ENCODE measurements at places on chromosomes 12 and 14.
A peak's percentile ranks its signal among the peaks of the same experiment; 100 is the strongest.

DNA sequence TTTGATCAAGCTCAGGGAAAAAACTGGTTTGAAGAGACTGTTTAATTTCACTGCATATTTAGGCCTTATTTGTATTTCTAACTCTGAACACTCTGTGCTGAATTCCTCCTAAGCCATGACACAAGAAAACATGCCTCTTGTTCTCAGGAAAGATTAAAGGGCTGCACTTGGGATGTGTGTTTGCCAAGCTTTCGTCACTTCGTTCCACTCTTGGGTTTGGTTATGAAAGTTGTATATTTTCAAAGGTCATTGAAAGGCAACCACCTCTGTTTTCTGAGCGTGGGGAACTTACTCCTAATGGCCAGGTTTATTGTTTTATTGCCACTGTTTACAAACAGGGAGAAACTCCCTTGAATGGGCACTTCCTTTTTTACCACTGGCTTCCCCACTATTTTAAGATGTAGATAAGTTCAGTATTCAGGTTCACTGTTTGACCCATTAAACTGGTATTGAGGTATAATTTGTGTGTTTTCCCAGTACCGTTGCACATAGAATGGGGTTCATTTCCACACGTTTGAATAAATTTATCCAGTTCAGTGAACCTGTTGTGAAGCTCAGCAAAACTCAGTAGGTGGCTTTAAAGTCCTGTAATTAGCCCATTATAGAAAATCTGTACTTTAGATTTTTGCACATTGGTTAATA is 65.3 kb downstream of the NKX2-1 start:
- no peak for DNase-seq

GRCh38 chr14:99854831-99855230 is 61.6 kb downstream of the EML1 start:
- no peak for DNase-seq

GRCh38 chr14:97382616-97383226 is 585.5 kb downstream of the VRK1 start:
- DNase-seq: no peak

GRCh38 chr12:113170926-113171325 is 14.4 kb downstream of the DDX54 start:
- no peak for DNase-seq

DNA sequence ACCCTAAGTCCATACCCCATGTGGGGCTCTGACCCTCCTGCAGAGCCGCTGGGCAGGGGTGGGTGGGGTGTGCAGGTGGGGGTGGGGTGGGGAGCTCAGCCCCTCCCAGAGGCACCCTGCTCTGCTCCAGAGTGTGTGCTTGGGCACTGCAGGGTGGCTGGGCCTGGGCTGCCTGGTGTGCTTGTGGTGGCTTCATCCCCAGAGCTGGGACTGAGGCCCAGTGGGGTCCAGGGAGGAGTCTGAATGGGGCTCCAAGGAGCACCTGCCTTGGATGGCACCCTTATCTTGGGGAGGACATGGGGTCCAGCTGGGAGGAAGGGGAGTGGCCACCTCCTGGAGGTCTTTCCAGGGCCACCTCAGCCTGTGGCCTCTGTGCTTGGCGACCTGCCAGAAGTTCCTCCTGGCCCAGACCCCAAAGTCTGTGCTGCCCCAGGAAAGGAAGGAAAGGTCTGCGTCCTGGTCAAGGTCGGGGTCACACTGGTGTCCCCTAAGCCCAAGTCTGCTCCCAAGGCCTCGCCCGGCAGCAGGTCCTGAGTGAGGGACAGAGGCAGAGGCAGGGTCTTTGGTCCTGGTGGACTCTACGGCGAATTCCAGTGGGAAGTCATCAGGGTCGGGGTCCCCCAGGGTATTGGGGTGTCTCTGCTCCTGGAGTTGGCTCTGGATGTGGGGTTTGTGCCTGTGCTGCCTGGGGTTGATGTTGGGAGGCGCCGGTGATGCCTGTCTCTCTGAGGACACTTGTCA is 373.4 kb downstream of the TMEM121 start:
- DNase-seq: no peak

GRCh38 chr12:123533672-123534643 is at the start of gene RILPL1:
TSS of gene RILPL1 (minus strand) at chr12:123533719. CDS start at chr12:123533482, 237 bp downstream.
- no peak for DNase-seq

DNA sequence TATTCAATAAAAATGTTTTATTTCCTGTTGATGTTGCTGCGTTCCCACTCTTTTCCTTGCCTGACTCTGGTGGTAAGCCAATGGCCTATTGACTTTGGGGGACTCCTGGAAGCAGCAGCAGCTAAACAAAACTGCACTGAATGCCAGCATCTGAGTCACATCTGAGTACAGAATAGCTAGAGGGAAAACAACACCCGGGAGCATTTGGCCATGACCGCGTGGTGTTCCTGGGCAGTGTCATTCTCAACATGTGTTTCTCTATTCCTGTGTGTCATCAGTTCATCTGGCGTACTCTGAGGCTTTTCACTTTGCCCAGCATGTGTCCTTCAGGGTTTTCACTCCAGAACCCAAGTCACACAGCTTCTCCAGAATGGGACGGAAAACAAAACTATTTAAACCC is 238.8 kb downstream of the PAWR start:
- DNase-seq: no peak

DNA sequence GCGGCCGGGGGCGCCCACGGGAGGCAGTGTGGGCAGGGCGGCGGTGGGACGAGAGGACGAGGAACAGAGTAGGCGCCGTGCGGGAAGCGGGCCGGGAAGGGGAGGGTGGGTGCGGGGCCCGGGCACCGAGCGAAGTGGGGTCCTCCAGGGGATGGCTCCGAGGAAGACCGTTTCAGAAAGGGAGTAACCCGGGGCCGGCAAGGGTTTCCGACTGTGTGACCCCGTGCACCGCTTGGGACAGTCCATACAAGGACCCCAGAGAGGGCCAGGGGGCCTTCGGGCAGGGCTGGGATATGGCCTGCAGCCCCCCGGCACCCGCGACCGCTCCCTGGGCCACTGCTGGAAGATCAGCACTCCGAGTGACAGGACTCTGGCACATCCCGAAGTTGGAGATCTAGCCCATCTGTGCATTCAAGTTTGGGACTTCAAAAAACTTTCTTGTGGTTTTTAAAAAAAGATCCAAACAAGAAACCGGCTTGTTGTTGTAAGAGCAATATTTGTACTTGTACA is 448 bp downstream of the TSPAN9 start:
- DNase-seq: no peak

DNA sequence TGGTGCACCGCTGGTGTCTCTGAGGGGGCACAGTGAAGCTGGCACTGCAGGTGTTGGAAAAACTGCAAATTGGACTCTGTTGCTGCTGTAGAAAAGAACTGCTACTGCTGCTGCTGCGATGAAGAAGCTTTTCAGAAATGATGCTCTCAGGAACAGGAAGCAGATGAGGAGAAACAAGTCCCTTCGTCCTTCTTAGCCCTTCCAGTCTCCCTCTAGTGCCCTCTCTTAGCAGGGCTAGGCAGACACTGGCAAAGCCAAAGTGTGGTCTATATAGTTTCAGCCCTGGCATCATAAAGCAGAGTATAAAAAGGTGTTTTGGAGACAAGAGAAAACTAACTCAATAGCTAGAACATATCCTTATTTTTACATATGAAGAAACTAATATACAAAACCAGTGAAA is 174.5 kb downstream of the MYRFL start:
- no peak for DNase-seq

- no peak for DNase-seq
These were observed 119.6 kb downstream of the LRRIQ1 start for GRCh38 chr12:85155791-85156190.

- DNase-seq: no peak
These were observed 95.8 kb downstream of the PRKCH start for GRCh38 chr14:61417141-61417540.

DNA sequence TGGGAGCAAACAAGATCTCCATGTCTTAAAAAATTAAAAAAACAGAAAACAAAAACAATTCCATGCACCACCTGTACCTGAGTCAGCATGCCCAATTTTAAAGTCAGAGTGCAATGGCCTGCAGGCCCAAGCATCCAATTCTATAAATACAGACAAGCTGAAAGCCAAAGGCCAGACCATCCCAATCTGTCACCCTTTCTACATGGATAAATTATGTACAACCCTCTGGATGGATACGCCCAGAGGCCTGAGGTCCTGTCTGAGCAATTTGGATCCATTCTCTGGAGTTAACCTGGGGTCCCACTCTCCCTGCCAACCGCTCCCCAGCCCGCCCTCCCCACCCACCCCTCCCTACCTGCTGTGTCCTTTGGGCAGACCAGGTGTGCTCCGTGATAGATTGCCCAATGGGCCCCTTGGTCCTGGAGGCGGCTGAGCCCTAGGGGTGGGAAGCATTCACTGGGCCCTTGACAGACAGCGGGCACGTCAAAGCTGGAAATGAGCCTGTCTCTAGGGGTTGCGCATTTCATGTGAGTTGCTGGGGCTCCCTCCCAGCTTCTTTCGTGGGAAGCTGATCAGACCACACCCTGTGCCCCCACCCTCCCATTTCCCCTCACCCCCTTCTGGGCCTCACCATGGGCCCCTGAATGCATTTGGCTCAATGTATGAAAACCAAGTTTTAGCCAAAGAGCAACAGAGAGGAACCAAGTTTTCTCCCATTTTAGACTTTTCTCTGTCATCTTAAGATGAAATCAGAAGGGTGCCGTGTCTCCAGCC is 171.3 kb downstream of the BCL11B start:
- DNase-seq: no peak

GRCh38 chr14:23627961-23628360 is 8.2 kb upstream of the DHRS2 start:
- DNase-seq: no peak

- DNase-seq: peak; percentile 27
These were observed 3.2 kb downstream of the TEX52 start for GRCh38 chr12:2853626-2854025.

DNA sequence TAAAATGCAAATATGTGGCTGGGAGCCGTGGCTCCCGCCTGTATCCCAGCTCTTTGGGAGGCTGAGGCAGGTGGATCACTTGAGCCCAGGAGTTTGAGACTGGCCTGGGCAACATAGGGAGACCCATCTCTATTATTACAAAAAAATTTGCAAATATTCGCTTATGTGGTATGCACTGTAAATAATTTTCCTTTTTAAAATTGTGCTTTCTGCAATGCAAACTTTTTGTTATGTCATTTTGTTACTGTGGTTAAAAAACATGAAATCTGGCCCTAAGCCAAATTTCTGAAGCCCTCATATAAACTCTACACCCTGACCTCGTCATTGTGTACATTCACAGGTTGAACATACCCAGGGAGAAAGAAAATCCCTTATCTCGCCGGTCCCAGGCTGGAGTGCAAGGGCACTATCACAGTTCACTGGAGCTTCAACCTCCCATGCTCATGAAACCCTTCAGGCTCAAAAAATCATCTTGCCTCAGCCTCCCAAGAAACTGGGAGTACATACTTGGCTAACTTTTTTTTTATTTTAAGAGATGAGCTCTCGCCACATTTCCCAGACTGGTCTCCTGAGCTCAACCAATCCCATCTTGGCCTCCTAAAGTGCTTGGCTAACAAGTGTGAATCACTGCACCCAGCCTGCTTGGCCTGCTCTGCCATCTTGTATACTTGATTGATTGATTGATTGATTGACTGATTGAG is 24.7 kb downstream of the TRAPPC6B start:
- no peak for DNase-seq

DNA sequence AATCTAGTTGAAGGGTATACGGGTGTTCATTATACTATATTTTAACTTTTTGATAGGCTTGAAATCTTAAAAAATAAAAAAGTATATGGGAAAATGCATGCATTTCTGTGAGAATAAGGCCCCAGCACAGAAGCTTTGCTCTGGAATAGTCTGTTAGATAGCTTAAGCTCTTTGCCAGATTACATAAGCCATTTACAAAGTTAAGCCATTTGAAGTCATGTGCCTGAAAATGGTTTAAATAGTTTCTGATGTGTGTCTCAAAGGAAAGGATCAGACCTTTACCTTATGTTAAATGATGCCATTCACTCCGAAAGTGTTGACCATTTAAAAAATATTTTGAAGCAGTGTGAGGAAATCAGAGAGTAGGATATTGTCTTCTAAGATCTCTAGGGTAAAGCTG is 51.3 kb downstream of the WASHC4 start:
- DNase-seq: no peak

- no peak for DNase-seq
These were observed 539.8 kb downstream of the NRXN3 start for GRCh38 chr14:78709795-78710557.

DNA sequence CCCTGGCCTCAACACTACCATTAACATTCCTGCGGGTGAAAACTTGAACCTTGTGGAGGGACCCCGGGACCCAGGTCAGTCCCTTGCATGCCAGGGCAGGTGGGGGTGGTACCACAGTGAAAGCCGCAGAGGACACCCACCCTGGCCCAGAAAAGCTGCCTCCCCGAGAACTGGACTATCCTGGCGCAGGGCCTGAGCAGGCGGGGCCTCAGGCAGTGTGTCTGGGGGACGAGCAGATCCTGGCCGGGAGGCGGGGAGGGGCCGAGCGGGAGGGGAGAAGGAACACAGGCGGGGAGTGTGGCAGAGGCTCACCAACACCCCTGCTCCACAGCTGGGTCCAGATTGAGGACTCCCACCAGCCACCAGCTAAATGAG is 10.0 kb downstream of the AHNAK2 start:
- DNase-seq: no peak

Measured in stimulated activated CD4-positive, alpha-beta T cell treated with anti-CD3 and anti-CD28 coated beads, Interleukin-1b, Interleukin-23, amount 100 ng/mL, for 1 hour (primary cell).